H54 (cell line): ENCODE measurements at places on chromosomes 16 and 17.

DNA sequence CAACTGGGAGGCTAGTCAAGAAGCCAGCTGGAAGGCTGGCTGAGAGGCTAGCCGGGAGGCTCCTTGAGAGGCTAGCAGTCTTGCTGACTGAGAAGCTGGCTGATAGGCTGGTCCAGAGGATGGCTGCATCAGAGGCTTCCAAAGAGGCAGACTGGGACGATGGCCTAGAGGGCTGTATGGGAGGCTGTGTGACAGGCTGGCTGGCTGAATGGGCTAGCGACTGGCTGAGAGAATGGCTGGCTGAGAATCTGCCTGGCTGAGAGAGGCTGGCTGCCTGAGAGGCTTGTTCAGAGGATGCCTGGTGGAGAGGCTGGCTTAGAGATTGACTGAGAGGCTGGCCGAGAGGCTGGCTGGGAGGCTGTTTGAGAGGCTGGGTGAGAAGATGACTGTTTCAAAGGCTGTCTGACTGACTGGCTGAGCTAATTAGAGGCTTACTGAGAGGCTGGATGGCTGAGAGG is 34.8 kb upstream of the ACSM2B start:
- DNase-seq: no peak

DNA sequence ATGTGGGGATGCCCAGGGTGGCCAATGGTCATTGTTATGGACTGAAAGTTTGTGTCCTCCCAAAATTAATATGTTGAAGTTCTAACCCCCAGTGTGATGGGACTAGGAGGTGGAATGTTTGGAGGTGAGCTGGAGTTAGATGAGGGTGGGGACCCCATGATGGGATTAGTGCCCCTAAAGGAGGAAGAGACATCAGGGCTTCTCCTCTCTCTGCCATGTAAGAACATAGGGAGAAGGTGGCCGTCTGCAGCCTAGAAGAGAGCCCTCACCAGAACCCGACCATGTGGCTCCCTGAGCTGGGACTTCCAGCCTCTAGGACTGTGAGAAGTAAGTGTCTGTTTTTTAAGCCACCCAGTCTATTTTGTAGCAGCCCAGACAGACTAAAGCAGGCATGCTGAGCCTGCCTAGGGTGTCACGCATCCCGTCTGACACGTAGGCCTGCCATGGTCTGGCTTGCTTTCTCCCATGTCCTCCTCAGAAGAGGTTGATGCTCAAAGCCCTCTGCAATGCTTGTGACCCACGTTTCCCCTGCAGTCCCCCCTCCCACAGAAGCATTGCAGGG is 4.0 kb upstream of the PRPSAP1 start:
- no peak for DNase-seq

DNA sequence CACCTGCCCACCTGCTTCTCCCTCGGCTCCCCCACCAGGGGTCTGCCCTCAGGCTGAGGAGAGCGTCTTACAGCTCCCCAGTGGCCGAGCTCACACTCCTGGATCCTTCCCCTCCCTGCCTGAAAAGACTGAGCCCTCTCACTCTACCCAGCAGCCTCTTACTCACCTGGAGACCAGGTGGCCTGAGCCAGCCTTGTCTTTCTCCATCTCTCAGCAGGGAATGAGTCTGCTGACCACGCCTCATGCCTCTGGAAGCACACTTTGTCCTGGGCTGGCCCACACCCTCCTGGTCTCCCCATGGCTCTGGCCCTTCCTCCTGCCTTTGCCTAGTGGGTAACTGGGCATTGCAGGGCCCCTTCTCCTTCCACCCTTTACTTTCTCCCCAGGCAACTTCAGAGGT is 177.2 kb downstream of the ENGASE start:
- no peak for DNase-seq

GRCh38 chr16:19434584-19434983 is 16.9 kb downstream of the TMC5 start:
- DNase-seq: no peak

DNA sequence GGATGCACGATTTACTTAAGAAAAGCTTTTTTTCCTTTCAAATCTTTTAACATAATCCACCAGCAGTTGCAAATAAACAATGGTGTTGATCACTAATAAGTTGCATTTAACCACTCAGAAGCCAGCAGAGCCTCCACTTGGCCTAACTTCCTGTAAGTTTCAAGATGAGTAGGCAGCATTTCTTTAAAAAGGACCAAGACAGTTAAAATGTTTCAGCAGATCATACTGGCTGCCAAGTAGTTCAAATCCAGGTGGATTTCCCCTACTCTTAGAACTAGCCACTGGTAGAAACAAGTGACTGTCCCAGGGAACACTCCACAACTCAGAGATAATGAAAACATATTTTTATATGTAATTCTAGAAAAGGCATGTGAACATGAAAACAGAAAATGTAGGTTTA is 17.0 kb upstream of the RFFL start:
- DNase-seq: no peak
